Uterus (tissue), 4 donors: ENCODE measurements at places on chromosomes 11 and 22. TPM values are rescaled to one million over a fixed set of nuclear protein-coding genes. Genes with fewer than 3 reads are reported as not detected.

DNA sequence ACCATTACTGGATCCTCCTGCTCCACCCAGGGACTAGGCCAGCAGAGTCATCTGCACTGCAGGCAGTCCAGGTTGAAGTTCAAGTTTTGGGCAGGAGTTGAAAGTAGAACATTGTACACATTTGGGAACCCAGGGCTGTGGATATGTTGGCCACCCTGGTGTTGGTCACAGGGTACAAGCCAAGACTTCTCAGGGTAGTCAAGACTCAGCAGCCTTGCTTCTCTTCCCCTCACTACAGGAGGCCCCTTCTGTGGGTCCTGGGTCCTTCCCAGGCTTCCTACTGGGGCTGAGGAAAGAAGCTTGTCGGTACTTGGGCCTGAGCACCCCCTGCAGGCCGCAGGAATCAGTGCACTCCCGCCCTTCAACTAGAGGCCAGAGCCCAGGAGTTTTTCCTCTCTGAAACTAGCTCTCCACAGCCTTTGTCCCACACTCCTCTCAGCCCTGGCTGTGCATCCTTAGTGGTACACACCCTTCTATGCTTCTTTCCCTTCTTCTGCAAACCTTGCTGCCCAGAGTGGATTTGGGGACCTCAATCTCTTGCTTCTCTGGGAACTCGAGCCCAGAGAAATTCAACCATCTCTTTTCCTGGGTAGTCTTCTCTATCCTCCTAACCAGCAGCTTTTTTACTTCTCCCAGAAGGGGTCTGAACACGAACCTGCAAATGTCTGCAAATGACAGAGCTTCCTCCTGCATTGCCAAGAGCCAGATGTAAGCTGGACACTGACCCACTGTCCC lies 2.6 kb upstream of the HPX start:
- no peak overlapping the region for H3K4me3 ChIP-seq
- H3K36me3 ChIP-seq, result no peaks in the 10 kb centered on the region
- DNase-seq, result peak; percentile 52
- no peaks in the 10 kb centered on the region for H3K4me1 ChIP-seq
- no peaks in the 10 kb centered on the region for H3K27me3 ChIP-seq

Gene OR8D1
- total RNA-seq, result not detected

DNA sequence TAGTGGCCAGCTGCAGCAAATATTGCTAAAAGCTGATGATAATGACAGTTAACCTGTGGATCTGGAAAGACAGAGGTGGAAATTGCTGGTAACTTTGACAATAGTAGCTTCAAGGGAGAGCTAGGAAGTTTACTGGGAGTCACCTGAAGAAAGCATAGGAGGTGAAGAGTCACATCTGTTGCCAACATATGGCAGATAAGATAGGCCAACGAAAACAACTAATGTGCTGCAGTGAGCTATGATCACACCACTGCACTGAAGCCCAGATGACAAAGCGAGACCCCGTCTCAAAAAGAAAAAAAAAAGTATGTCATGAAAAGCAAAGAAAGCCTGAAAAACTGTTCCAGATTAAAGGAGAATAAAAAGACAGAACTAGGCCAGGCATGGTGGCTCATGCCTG lies 4.3 kb upstream of the PRDM10 start:
- H3K4me1 ChIP-seq, result peaks cover 4% of the 10 kb centered on the region
- no peak overlapping the region for H3K27ac ChIP-seq
- H3K36me3 ChIP-seq, result no peaks in the 10 kb centered on the region
- H3K27me3 ChIP-seq, result no peaks in the 10 kb centered on the region
- no peak for DNase-seq

- no peak overlapping the region for H3K27ac ChIP-seq
- DNase-seq, result no peak
- H3K36me3 ChIP-seq, result no peaks in the 10 kb centered on the region
- H3K27me3 ChIP-seq, result no peaks in the 10 kb centered on the region
These were observed 21.5 kb upstream of the MMP7 start for GRCh38 chr11:102552020-102552419.

DNA sequence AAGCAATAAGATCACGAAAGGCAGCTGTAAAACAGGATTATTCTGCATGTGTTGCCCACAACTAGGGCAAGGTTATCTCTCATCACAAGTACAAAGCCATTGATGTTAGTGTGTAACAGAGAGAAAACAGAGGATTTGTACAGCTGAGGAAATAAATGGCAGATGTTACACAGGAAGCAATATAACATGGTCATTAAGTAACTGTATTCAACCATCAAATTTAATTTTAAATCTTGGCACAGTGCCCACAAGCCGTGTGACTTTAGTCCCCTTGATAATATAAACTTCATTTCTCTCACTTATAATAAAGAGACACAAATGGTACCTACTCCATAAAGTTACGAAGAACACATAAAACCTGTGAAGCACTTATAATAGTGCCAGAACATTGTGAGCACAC lies 17.3 kb downstream of the OR51E2 start:
- no peaks in the 10 kb centered on the region for H3K4me1 ChIP-seq
- H3K27me3 ChIP-seq, result no peaks in the 10 kb centered on the region
- H3K27ac ChIP-seq, result no peak overlapping the region
- H3K36me3 ChIP-seq, result no peaks in the 10 kb centered on the region

- DNase-seq, result no peak
- H3K36me3 ChIP-seq, result no peaks in the 10 kb centered on the region
- H3K4me3 ChIP-seq, result no peak overlapping the region
- H3K27ac ChIP-seq, result no peak overlapping the region
These were observed 155.6 kb upstream of the TRIM48 start for GRCh38 chr11:55106391-55106790.

- no peaks in the 10 kb centered on the region for H3K4me1 ChIP-seq
- H3K27me3 ChIP-seq, result no peaks in the 10 kb centered on the region
- no peak for DNase-seq
These were observed 10.6 kb downstream of the LIMK2 start for GRCh38 chr22:31222736-31223135.

Gene OR8D4
- total RNA-seq, result not detected

- no peak for DNase-seq
- peak overlapping the region; percentile 30 for H3K27ac ChIP-seq
- no peaks in the 10 kb centered on the region for H3K27me3 ChIP-seq
- H3K4me1 ChIP-seq, result no peaks in the 10 kb centered on the region
These were observed 55.7 kb downstream of the ATM start for GRCh38 chr11:108278546-108278945.

GRCh38 chr22:37525073-37525745 lies 6.0 kb upstream of the CARD10 start:
- H3K36me3 ChIP-seq, result no peaks in the 10 kb centered on the region
- no peaks in the 10 kb centered on the region for H3K27me3 ChIP-seq
- no peak for DNase-seq
- H3K4me3 ChIP-seq, result no peak overlapping the region

DNA sequence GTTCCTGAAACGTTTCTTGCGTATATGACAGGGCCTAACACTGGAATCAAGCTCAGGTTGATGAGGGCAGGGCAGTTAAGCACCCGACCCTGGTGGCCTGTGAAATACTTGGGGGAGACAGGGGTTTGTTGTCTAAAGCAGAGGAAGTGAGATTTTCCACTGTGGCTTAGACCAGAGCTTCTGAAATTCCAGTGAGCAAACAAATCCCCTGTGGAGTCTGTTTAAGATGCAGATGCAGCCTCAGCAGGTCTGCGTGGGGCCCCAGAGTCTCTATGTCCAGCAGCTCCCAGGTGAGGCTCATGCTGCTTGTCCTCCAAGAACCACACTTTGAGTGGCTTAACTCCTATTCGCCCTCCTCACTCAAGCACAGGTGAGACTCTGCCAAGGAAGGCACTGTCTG lies 39.1 kb upstream of the PRAME start:
- H3K27me3 ChIP-seq, result no peaks in the 10 kb centered on the region
- no peak overlapping the region for H3K27ac ChIP-seq

DNA sequence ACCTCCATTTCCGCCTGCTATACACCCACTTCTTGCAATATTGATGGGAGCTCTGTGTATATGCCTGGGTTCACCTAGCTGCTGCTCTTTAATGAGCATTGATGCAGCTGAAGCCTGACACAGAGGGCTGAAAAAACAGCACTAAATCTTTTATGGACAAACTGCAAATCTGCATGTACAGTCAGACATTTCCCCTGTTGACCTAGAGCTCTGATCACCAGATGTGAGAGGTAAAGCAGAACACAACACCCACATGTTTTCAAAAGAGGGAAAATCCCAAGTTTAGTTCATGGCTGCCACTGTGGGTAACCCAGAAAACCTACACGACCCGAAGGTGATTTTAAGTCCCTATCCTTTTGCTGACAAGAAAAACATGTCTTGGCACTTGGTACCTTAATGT lies 303.0 kb upstream of the PITPNB start:
- no peak overlapping the region for H3K4me3 ChIP-seq
- no peaks in the 10 kb centered on the region for H3K27me3 ChIP-seq
- H3K27ac ChIP-seq, result no peak overlapping the region
- no peaks in the 10 kb centered on the region for H3K36me3 ChIP-seq
- no peaks in the 10 kb centered on the region for H3K4me1 ChIP-seq
- DNase-seq, result no peak

Gene ZNF280A
- not detected for total RNA-seq
